Muscle of back (tissue), 13 donors: ENCODE measurements at places on chromosomes 11 and 22.

GRCh38 chr22:27747396-27748221, 53.9 kb downstream of the MN1 start:
- no peak for DNase-seq

- no peak for DNase-seq
These were observed 137.5 kb downstream of the CHST1 start for GRCh38 chr11:45527898-45528297.

DNA sequence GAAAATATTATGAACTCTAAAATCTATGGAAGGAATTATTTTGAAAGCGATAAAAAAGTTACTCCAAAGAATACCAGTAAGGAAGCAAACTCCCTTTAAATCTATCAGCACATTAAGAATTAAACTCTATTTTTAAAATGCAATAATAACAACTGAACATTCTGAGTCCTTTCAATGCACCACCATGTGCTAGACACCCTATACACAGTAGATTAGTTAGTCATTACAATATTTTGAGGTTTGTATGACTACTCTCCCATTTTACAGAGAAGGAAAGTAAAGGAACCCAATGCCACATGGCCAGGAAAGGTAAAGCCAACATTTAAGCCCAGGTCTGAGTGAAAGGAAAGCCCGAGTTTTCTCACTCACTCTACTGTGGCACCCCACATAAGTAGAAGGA, 17.7 kb downstream of the JAML start:
- DNase-seq: no peak

- peak; percentile 33 for DNase-seq
These were observed 3.2 kb downstream of the CTSD start for GRCh38 chr11:1760351-1761109.

GRCh38 chr11:15622231-15622890, 507.6 kb downstream of the INSC start:
- DNase-seq: no peak

DNA sequence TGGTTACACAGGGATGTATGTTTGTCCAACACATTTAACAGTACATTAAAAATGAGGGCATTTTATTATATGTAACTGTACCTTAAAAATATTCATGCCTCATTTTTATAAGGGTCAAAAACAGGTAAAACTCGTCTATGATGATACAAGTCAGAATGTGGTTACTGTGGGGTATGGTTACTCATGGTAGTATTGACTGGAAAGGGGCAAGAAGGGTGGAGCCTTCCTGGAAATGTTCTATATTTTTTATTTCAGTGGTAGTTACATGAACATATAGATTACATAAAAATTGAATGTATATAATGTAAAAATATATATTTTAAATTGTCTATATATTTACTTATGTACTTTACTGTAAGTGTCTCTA, 99.8 kb downstream of the STIM1 start:
- DNase-seq: no peak

GRCh38 chr22:17314487-17314886, 54.8 kb upstream of the CECR2 start:
- no peak for DNase-seq

DNA sequence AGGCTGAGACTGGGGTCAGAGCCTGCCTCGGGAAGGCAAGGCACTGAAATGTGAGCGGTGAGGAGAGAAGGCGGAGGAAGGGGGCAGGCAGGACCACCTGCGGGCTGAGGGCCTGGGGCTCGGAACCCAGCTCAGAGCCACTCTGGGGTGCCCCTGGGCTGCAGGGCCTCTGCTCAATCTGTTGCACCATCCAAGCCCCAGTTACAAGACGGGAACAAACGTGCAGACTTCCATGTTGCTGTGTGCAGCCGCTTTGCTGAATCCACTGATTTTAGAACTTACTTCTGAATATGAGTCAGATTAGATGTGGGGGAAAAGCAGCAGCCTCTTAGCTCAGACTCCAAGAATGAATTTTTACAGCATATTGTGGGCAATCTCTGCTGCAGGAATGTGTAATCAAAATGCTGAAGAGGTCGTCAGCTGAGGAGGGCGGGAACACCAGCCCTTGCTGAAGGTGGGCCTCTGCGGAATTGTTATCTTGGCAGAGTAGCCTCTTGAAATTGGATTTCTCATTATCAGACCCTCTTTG, 21.6 kb downstream of the PARVG start:
- DNase-seq: peak; percentile 73
